Stimulated activated CD8-positive, alpha-beta memory T cell treated with anti-CD3 and anti-CD28 coated beads, Interleukin-4, amount 100 ng/mL, for 1 hour (primary cell): ENCODE measurements at places on chromosomes 5 and 9.

GRCh38 chr5:94440015-94440414 is 178.4 kb downstream of the KIAA0825 start:
- no peak for DNase-seq

- no peak for DNase-seq
Observed at GRCh38 chr9:127838375-127839078, 15.9 kb downstream of the ENG start.

DNA sequence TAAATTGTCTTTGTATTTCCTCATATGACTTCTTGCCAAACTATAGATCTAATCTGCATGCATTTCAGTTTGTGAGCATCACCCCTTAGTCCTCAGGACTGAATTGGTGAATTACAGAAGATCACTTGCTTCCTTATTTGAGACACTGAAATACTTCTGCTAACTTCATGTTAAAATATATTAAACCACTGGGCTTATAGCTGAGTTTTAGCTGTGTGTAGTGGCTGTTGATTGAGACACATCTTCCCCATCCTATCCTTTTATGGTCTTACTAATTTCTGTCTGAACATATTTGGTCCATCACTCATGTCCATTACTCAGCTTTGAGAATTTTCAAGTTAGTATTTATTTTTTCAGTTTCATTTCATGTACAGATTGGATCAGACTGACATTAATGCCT is 295.9 kb downstream of the PSAT1 start:
- DNase-seq, result no peak

GRCh38 chr9:136587145-136587943 is 41.5 kb upstream of the NOTCH1 start:
- DNase-seq, result no peak

DNA sequence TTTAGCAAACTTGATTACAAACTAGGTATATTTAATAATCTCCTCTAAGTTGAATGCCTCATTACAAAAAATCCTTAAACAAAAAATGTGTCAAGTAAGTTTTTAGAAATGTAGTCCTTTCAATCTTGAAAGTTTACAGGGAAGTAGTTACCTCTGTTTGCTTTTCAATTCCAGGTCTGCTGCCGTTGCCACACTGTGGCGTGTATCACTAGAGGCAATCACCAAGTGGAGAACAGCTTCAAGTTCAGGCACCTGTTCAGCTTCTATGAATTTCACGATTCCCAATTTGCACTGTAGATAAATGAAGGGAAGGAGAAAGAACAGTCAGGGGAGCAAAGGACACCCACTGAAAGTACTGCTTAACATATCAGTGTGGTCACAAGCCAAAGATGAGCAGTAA is 51.1 kb downstream of the ECPAS start:
- no peak for DNase-seq
